ENCODE measurements at places on chromosomes 4 and X. TPM values are rescaled to one million over a fixed set of nuclear protein-coding genes. Genes with fewer than 3 reads are reported as not detected.
A peak's percentile ranks its signal among the peaks of the same experiment; 100 is the strongest.

Gene VCX3B
- not detected for total RNA-seq

- DNase-seq: peak; percentile 79
Observed at GRCh38 chrX:41621222-41621723, 67.5 kb upstream of the GPR34 start.

GRCh38 chr4:140342620-140343019 is 30.8 kb upstream of the SCOC start:
- DNase-seq: no peak

DNA sequence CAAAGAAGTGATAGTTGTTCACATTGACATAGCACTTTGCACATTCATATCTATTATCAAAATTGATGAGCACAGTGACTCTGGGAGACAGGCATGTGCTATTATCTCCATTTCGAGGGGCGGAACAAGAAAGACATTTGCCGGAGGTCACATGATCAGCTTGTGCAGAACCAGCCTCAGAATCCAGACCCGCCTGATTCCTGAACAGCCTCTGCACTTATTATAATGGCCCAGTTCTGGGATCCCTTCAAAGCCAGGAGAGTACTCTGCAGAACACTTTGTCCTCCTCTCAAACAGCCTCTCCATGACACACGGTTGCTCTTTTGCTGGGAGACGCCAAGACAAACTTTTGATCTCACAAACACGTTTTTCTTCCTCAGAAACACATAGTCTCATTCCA is 48.4 kb downstream of the RWDD4 start:
- DNase-seq: no peak

Gene ZNF630
- total RNA-seq: 21.3 TPM

Gene IQSEC2
- total RNA-seq: 9.9 TPM

- no peak for DNase-seq
Observed at GRCh38 chr4:2734612-2735011, 21.5 kb downstream of the TNIP2 start.

Gene KCNE5
- total RNA-seq: not detected

Gene DCLK2
- 29.7 TPM for total RNA-seq

Data from Caki2 (cell line).